ENCODE measurements at places on chromosomes 12 and 14.

DNA sequence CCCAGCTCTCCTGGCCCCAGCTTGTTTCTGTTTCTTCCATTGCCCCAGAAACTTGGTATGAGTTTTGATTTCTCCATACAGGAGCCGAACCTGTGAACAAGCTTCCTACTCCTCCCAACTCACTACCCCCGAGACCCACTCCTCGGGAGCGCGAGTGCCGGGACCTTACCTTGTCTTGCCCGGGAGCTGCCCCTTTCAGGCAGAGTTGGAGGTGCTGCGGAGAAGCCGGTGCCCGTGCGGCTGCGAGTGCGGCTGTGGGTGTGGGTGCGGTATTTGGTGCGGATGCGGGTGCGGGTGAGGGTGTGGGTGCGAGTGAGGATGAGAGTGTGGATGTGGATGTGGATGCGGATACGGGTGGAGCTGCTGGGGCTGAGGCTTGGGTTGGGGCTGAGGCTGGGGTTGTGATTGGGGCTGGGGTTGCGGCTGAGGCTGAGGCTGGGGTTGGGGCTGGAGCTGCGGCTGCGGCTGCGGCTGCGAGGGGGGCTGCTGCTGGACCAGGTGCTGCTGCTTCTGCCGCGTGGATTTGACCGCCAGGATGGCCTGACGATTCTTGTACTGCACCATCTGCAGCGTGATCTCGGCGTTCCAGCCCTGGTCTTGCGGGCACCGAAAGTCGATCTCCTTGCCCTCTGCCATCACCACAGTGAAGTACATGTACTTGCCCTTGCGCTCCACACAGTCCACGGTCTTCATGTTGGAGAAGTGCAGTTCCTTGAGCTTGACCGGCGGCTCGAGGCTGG is 1.1 kb downstream of the PHLDA1 start:
- no peak for DNase-seq

DNA sequence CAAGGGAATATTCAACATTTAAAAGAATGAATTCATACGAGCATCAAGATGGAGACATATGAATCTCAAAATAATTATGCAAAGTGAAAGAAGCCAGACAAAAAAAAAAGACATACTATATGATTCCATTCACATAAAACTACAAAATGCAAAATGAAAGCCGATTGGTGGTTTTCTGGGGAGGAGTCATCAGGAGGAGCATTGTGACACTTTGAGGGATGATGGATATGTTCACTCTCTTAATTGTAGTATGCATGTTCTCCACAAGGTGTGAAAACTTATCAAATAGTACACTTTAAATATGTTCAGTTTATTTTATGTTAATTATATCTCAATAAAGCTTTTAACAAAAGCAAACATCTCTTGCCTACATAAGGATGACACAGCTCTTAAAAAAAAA is 13.5 kb downstream of the OLR1 start:
- no peak for DNase-seq

DNA sequence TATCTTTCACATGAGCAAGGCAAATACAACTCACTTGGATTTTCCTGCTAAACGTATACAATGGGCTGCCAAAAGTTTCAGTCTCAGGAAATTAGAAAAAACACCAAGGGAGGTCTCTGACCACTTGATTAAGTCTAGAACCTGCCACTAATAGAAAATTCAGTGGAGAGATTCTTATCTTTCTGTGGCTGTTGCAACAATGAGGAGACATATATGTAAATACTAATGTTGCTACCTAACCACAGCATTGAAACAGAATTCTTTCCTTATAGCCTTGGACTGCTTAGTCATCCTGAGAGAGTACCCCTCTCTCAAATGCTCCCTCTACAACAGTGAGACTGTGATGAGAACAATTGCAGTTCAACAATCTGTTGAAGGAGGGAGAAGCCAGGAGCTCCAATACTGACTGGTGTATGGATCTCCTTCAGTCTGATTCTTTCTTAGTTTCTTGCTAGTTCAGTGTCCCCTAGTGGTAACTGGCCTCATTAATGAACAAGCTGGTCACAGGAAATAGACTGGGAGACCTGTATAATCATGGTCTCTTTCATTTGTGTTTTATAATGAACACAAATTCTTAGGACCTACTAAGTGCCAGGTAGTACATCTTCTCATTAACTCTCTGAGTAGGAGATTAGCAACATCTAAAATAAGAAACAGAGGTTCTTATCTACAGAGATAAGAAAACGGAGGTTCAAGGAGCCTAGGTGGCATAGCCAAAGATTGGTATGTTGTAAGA is 164.5 kb downstream of the SLC38A4 start:
- no peak for DNase-seq

DNA sequence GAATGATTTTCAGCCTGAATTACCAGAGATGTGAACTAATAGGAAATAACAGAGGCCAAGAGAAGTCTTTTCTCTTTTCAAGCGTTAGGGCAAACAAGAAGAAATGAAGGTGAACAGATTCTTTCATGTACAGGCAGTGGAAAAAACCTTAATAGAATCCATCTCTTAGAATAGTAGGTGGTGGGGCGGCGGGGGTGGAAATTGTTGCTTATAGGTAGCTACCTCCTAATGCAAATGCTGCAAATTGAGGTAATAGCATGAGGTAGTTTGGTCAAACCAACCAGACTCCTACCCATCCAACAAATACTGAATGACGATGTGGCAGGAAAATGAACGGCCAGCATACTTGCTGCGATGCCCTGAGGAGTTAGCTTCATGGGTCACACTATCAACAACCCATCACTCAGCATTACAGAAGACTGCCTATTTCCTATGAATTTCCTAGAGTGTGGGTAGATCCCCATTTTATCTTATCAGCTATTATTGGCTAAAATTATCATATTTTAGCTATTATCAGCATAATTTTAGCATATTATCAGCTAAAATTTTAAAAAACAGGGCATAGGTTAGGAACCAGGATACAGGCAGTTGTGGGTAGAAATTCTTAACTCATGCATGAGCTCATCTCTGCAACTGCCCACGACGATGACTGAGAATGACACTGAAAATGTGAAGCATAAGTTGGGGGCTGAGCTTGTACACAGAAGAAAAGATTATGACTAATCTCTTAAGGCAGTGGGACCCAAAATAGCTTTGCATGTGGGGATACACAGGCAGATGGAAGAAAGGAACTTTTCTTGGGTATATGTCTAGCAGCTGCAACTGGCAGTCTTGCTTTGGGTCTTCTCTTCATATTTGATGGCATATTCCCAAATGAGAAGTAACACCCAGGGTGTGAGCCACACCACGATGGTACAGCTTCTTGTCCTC is 68.7 kb downstream of the NIN start:
- DNase-seq, result no peak

DNA sequence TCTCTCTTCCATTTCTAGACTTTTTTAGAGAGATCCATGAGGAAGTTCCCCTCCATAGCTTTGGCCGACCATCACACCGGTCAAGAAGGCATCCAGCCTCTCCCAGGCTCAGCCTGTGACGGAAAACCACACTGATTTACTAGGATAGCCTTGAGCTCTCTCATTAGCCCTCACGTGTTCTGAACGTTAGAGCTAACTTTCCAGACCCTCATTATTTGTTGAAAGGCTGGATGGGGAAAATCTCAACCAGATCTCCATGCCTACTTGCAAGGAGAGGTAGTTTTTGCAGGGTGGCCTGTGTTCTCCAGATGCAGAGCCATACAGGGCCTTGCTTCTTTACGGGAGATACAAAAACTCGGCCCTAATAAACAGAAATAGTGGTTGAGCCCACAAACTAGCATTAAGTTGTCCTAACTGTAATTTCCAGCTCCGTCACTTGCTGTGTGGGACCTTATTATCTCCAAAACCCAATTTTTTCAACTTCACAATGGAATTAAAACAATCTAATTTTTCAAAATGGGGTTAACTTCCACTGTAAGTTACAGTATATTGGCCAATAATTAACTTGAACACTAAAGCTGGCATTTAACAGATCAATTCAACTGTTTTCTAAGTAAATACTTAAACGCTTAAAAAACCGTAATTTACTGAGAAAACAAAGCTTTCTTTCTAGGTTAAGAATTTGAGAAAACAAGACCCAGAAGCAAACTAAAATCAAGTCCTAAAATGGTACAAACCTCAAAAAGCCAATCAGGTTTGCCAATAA is 65.3 kb downstream of the KLHL28 start:
- no peak for DNase-seq

- no peak for DNase-seq
These were observed 1820.8 kb upstream of the FLRT2 start for GRCh38 chr14:83709116-83709515.

DNA sequence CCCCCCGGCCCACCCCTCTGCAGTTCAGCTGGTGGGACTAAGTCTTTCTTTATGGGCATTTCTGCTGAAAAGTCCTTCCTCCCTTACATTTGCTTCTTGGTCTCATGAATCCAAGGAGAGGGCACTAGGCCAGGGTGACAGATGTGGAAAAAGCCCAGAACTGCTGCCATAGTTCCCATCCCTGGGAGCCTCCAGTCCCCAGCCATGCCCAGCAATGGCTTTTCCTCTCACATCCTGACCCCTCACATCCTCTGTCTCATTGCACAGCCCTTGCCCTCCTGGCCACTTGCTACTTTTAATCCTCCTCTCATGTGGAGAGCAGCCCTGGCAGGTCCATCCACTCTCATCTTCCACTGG is 122.5 kb downstream of the ZFP36L1 start:
- DNase-seq, result no peak

GRCh38 chr14:95127531-95127911 is 29.8 kb downstream of the DICER1 start:
- DNase-seq, result no peak

DNA sequence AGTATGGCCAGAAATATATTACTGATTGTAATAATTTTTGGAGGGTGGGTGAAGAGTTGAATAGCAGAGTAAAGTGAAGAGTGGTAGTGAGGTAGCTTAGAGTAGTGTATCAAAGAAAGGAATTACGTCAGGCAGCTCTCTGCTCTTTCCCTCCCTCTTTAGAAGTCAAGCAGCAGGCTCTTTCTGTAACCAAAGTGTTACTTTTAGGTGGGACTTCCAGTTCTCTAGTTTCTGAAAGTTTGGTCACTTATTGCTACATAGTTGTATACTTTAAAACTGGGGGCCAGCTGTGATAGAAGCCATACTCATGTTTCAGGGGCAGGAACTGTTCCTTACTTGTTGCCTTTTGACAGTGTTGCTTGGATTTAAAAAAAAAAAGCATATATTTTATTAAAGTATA is 30.6 kb downstream of the ATF7IP start:
- DNase-seq, result no peak

- no peak for DNase-seq
These were observed 43.7 kb downstream of the HSPB8 start for GRCh38 chr12:119222222-119222951.

GRCh38 chr12:120841525-120841924 is 62.6 kb downstream of the SPPL3 start:
- no peak for DNase-seq

GRCh38 chr14:22400655-22401259 is 188.3 kb downstream of the DAD1 start:
- no peak for DNase-seq

DNA sequence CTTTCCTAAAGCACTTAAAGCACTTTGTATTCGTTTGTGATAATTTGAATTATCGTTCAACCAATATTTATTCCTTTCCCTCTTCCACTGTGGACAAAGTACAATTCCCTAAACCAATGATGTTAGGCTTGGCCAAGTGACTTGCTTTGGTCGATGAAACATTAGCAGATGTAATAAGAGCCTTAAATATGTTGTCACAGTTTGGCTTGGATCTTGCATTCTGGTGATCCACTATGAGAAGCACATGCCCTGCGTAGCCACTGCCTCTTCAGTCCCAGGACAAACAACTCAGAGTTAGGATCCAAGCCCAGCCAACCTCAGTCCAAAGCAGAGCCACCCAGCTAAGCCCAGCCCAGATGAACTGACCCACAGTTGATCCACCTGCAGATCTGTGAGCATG is 8.4 kb upstream of the C12orf75 start:
- no peak for DNase-seq

DNA sequence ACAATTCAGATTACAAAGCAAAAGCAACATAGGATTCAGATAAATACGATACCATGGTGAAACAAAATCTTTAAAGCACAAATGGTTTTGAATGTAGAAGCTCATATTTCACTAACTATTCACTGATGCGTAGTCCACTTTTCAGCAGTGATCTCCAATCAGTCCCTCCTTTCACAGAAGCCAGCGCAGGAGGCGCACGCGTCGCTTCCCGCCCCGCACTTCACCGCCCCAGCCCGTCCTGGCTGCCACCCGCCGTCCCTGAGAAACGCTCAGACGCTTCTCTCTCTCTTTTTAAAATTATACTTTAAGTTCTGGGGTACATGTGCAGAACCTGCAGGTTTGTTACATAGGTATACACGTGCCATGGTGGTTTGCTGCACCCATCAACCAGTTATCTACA is 19.8 kb upstream of the CHFR start:
- no peak for DNase-seq

DNA sequence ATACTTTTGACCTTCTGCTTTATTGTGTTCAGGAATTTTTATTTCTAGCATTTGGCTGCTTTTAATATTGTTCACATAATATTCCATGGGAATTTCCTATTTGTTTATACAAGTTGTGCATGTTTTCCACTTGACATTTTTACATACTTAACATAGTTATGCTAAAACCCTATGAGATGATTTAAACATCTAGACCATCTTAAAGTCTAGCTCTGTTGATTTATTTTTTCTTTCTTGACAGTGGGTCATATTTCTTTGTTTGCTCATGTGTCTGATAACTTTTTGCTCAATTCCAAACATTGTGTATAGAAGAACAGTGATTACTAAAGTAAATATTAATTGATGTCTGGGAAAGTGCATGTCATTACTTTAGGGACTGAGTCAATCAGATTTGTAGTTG is 202.1 kb upstream of the PDZRN4 start:
- no peak for DNase-seq

DNA sequence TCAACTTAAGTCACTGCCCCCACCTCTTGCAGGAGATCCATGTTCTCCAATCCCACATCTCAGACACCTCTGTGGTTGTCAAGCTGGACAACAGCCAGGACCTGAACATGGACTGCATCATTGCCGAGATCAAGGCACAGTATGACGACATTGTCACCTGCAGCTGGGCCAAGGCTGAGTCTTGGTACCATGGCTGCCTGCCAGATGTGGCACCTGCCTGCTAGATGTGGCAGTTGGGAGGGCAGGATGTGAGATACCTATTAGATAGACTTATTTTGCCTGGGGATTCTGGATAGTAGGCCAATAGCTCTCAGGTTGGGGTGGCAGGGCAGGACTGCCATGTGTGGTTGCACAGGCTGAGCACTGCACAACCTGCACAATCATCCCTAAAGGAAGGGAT is 7.9 kb upstream of the KRT86 start:
- DNase-seq, result no peak

DNA sequence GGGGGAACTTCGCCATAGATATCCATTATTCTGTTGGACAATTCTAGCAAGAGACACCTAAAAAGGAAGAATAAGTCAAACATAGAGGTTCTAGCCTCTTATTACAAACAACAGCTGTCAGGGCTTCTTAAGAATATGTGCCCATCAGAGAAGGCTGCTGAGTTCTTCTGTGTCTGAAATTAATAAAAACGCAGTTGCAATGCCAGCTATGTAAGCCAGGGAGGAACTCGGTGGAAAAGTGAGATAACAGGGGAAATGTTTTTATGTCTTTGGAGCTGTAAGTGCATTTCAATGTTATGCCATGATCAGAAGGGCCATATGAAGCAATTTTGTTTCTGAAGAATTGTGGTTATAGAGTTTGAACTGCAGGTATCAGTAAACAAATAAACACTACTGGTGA is 95.0 kb downstream of the SYT1 start:
- no peak for DNase-seq

All from effector CD8-positive, alpha-beta T cell (primary cell).